DND-41 (cell line): ENCODE measurements at places on chromosomes 4 and X.

- DNase-seq = no peak
- no peak overlapping the region for H3K4me3 ChIP-seq
- no peaks in the 10 kb centered on the region for H3K27me3 ChIP-seq
- no peak overlapping the region for H3K27ac ChIP-seq
- H3K4me1 ChIP-seq = no peaks in the 10 kb centered on the region
- no peaks in the 10 kb centered on the region for H3K36me3 ChIP-seq
Observed at GRCh38 chr4:138734746-138735145, 280.8 kb upstream of the NOCT start.

- H3K27ac ChIP-seq = no peak overlapping the region
- no peak for DNase-seq
- H3K4me1 ChIP-seq = no peaks in the 10 kb centered on the region
- no peaks in the 10 kb centered on the region for H3K36me3 ChIP-seq
- no peaks in the 10 kb centered on the region for H3K27me3 ChIP-seq
Observed at GRCh38 chrX:84475596-84475995, 26.7 kb downstream of the HDX start.

DNA sequence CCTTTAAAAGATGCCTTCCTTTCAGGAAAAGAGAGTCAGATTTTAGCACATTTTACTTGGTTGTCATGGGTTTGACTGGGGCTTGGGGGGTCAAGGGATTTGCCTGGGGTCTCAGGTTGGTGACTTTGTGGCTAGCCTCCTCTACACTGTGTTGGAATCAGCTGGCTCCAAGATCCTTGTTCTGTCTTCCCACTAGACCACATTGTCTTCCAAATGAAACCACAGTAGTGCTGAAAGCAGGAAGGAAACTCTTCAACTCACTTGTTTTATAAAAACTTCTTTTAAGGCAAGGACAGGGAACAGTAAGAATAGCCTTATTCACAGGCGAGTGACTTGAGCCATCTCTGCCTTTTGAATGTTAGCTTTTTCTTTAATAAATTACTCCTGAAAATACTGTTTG lies 37.0 kb upstream of the OTUD4 start:
- H3K27me3 ChIP-seq = peaks cover 6% of the 10 kb centered on the region
- H3K27ac ChIP-seq = no peak overlapping the region
- DNase-seq = no peak
- no peak overlapping the region for H3K4me3 ChIP-seq

GRCh38 chrX:10387011-10387410 lies 230.2 kb downstream of the CLCN4 start:
- no peak overlapping the region for H3K27ac ChIP-seq
- no peaks in the 10 kb centered on the region for H3K4me1 ChIP-seq
- H3K36me3 ChIP-seq = no peaks in the 10 kb centered on the region
- no peak overlapping the region for H3K4me3 ChIP-seq
